Adrenal gland (tissue), 19 donors: ENCODE measurements at places on chromosomes 2 and 18. TPM values are rescaled to one million over a fixed set of nuclear protein-coding genes. Genes with fewer than 3 reads are reported as not detected.

Gene GPR55
- total RNA-seq = not detected

Gene RAD51AP2
- total RNA-seq = 0.10 TPM

Gene SLC14A1
- total RNA-seq = 3.7 TPM

Gene EFHD1
- 5.0 TPM for total RNA-seq

Gene ESPNL
- total RNA-seq = not detected

Gene C2orf74
- total RNA-seq = 35.2 TPM

Gene ASPRV1
- 1.3 TPM for total RNA-seq

Gene HDLBP
- total RNA-seq = 538 TPM

Gene CHAC2
- total RNA-seq = 0.85 TPM

Gene DIS3L2
- total RNA-seq = 27.7 TPM

Gene LDLRAD4
- 26.1 TPM for total RNA-seq

Gene RPRM
- 15.8 TPM for total RNA-seq

Gene KRCC1
- 24.8 TPM for total RNA-seq

Gene DNAJC5G
- total RNA-seq = 0.61 TPM

Gene FEZ2
- 61.8 TPM for total RNA-seq

Gene GRHL1
- total RNA-seq = 0.89 TPM
